ENCODE measurements at places on chromosomes 5 and 9.

GRCh38 chr9:133349965-133350616, 2.1 kb downstream of the RPL7A start:
- DNase-seq = no peak

DNA sequence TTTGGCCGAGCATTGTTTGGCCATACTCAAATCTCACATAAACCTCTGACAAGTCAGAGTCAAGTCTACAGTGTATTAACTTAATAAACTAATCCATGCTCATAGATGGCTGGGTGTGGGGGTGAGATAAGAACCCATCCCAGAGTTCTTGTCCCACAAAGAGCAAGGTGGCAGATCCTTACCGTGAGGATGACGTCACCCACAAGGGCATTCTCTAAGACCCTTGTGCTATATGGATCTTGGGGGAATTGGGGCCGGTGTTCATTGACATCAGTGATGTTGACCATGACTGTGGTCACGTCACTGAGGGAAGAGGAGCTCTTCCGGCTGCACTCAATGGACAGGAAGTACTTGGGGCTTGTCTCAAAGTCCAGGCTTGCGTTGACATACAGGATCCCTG, 62.1 kb downstream of the FAT2 start:
- DNase-seq = no peak

GRCh38 chr9:113564498-113565237, 101.1 kb downstream of the RGS3 start:
- no peak for DNase-seq

- DNase-seq = no peak
These were observed 28.0 kb downstream of the NLN start for GRCh38 chr5:65749956-65750355.

DNA sequence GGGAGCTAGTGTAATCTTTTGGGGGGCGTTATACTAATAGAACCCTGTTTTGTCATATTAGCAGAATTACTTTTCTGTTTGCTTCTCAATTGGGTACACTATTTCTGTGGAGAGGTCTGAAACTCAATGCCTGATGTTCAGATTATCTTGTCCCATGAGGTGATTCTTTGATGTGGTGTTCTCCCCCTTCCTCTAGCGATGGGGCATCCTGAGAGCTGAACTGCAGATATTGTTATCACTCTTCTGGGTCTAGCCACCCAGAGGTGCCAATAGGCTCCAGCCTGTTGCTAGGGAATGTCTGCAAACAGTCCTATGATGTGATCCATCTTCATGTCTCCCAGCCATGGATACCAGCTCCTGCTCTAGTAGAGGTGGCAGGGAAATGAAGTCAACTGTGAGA, 233.1 kb upstream of the RASA1 start:
- no peak for DNase-seq

- DNase-seq = no peak
These were observed 165.2 kb upstream of the NFIB start for GRCh38 chr9:14479163-14479560.

DNA sequence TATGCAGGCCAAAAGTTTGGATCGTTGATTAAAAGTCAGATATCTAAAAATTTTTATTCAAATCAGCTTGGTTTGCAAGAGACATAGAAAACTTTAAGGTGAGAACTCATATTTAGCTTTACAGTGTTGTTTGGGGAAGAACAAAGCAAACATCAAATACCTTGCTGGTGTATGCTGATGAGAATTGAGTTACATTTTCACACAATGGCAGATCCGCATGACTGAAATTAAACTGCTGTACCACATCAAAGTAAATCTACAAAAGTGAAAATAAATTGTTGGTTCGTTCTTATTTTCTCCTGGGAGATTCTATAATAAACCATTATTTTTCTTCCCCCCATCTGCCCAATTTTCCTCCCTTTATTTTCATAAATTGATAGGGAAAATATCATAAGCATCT, 198.2 kb upstream of the PCSK5 start:
- no peak for DNase-seq

GRCh38 chr9:107588393-107588792, 98.8 kb upstream of the KLF4 start:
- no peak for DNase-seq

GRCh38 chr5:134148316-134148715, 28.4 kb downstream of the SKP1 start:
- no peak for DNase-seq

DNA sequence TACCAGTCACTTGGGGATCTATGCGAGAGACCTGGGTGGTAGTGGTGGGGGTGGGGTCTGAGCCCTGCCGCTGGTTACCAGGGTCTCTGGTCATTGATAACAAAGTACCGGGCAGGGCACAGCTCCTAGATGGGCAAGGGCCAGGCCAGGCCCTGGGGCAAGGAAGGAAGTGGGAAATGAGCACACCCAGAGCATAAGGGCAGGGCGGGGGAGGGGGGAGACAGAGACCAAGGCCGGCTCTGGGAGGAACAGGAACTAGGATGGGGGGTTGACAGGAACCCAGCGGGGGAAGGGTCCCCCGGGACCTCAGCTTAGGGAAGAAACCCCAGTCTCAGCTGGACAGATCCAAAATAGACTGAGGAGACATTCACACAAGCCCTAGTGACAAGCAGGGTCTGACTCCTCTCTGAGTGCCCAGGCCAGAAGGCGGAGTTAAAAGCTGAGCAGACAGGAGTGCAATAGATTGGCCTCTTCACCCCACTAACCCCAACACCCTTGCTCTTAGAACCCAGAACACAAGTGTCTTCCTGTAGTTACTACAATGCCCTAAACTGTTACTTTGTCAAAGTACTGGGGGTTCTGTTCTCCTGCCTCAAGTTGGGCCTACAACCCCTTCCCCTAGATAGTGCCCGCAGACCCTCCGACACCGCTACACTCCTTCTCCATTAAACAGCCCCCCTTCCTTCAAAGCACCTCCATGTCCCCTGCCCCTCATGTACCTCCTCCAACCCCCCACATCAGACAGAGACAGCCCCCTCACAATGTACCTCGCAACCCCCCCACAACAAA, 628 bp downstream of the ATOSB start:
- no peak for DNase-seq

GRCh38 chr9:89420397-89421178, 77.3 kb downstream of the SEMA4D start:
- DNase-seq = no peak

GRCh38 chr9:10764481-10764880, 151.7 kb upstream of the PTPRD start:
- no peak for DNase-seq

DNA sequence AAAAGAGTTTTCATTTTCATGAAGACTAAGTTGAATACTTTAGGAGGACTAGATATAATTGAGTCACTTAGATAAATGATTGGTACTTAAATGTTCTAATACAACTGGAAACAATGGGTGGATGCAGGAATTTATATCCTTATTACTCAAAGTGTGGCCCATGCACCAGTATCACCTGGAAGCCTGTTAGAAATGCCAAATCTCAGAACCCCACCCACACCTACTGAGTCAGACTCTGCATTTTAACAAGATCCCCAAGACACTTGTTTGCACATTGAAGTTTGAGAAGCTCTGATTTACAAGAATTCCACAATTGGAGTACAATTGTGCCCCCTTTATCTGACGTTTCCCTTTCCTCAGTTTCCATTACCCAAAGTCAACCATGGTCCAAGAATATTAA, 239.0 kb downstream of the AUH start:
- no peak for DNase-seq

- no peak for DNase-seq
These were observed 748.7 kb downstream of the TLE4 start for GRCh38 chr9:80320480-80320879.

DNA sequence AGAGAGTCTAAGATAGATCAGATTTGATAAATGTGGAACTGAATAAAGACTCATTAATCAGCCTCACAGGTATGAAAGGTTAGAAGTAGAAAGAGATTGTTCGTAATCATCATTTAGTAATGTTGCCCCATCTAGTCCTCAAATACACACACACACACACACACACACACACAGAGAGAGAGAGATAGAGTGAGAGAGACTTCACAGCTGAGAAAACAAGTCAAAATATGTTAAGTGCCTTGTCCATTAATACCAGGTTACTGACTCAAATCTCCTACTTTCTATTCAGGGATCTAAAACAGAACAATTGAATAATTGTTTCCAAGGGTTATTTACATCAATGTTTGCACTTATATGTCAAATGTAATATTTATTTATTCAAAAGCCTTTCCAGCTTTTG, 284.6 kb downstream of the MRPS30 start:
- no peak for DNase-seq

DNA sequence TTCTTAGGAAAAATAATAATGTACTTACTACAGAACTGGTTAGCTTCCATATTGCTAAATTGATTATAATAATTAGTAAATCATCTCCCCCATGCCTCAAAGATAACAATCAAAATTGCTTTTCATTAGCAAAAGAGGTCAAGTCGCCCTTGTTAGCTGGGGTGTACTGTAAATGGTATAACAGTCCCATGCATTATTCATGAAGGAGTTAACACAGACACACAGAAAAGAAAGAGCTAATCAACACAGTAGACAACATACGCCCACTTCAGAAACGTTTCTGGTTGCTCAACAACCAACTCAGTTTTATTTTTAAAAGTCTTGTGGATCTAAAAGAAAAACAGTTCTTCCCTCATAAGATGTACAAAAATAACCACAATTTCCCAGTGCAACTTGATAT, 100.2 kb downstream of the MPDZ start:
- no peak for DNase-seq

DNA sequence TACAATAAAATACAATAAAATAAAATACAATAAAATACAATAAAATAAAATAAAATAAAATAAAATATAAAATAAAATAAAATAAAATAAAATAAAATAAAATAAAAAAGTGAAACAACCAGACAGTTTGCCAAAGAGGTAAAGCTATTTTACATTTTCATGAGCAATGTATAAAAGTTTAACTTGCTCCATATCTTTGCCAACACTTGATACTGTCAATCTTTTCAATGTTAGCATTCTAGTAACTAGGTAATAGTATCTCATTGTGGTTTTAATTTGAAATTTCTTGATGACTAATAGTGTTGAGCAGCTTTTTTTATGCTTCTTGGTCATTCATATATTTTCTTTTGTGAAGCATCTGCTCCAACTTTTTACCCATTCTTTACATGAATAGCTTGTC, 17.3 kb downstream of the TTC33 start:
- DNase-seq = no peak

DNA sequence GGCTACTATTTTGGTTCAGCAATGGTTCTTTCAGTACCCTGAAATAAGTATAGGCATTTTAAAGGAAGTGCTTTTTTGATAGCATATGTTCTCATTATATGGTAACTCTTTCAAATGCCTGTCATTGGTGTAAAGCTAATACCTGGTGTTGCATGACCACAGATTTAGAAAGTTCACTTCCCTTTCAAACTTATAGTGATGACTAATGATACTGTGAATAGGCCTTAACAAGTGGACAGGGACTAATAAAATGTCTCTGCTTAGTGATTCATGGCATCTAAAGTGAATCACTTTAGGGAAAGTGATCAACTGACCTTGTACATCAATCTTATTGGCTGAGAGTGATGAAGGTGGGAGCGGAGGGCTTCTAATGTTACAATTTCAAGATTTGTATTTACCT, 21.6 kb downstream of the MRPL22 start:
- DNase-seq = no peak

DNA sequence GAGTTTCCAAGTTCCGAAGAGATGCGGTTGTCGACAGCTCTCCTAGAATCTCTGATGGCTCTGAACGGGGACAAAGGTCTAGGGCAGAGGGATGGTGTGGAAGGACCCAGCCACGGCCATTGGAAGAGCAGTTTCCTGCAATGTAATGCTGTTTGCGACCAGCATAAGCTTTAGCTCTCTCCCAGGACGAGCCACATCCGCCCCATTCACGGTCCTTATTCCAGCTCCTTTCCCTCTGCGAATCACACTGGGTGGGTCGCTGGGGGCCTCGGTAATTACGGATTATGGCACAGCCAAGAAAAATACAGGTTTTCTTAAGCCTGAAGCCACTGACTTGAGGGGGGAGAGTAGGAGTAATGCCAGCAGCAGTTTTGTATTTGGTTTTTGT, 22.7 kb downstream of the ANXA2R start:
- DNase-seq = no peak

DNA sequence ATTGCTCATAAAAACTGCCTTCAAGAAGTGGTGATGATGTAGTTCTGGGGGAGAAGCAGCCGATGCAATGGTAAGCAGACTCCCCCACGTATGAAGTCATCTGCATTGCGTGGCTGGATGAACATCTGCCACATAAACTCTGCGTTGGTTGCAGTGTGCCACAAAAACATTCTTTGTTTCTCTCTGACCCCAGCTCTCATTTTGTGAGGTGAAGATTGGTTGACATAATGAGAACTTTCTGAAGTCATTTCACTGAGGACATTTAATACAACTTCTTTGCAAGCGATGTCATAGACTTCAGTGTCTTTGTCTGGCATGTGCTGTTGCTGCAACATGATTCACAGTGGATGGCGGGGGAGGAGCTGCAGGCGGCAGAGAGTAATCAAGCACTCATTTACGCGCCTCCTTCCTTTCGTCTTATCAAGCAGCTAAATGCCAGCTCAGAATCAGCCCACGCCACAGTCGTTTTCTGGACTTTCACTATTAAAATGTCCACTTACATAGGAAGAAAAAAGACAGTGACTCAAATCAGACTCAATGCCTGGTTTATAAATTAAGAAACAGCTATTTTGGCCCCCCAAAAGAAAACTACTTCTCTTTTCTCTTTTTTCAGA, 91.5 kb upstream of the NFIL3 start:
- DNase-seq = no peak

- no peak for DNase-seq
These were observed 72.8 kb downstream of the MAPKAP1 start for GRCh38 chr9:125634040-125634717.

GRCh38 chr9:137313326-137313936, 11.4 kb upstream of the NRARP start:
- DNase-seq = no peak
